ENCODE measurements at places on chromosomes 16 and 17.

DNA sequence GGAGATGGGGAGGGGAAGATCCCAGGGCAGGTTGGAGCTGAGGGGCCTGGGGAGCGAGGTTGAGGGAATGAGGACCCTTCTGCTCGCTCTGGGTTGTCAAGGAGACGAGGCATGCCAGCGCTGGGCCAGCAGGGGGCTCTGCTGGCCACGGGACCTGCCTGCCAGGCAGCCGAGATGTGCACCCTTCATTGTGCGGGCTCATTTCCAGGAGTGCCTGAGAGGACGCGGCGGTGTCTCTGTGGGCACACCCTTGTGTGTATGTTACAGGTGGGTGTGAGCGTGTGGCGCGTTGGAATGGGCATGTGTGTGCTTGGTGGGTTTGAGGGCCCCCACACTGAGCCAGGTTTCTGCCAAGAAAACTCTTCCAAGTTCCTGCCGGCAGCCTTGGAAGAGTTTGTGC is 15.9 kb downstream of the ARHGAP23 start:
- DNase-seq: peak; percentile 74

GRCh38 chr17:80379348-80379747 is 35.6 kb upstream of the ENDOV start:
- no peak for DNase-seq

GRCh38 chr16:14095883-14096551 is 24.9 kb downstream of the MRTFB start:
- no peak for DNase-seq

DNA sequence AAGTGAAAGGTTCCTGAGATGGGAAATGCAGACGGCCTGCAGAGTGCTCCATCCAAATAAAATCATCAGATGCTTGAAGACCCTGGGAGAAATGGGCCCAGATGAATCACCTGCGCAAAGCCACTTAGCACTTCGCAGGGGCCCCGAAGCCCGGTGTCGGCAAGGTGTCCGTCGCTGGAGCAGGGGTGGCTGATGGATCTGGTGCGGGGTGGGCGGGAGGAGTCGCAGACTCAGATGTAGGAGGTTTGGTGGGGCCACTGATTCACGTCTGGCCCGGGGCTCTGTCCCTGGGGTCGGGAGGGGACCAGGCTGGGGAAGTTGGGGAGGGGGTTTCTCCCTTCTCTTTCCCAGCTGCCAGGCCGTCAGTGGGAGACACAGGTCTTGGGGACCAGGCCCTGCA is 21.6 kb upstream of the SSTR5 start:
- DNase-seq: no peak

- no peak for DNase-seq
Measured at GRCh38 chr16:85353839-85354685, 241.8 kb upstream of the CIBAR2 start.

GRCh38 chr17:27049104-27049784 is 244.7 kb upstream of the WSB1 start:
- peak; percentile 16 for DNase-seq

Data from stimulated activated CD4-positive, alpha-beta T cell treated with anti-CD3 and anti-CD28 coated beads, Interleukin-15, amount 100 ng/mL, for 24 hours (primary cell).